ENCODE measurements at places on chromosomes 5 and 9. TPM values are rescaled to one million over a fixed set of nuclear protein-coding genes. Genes with fewer than 3 reads are reported as not detected.

SAPCD2 gene
- 0.38 TPM for polyA plus RNA-seq

LTC4S gene
- 0.80 TPM for polyA plus RNA-seq

ELP1 gene
- 14.4 TPM for polyA plus RNA-seq

TMEM174 gene
- polyA plus RNA-seq = not detected

FCN1 gene
- 9.5 TPM for polyA plus RNA-seq

SPTAN1 gene
- 88.0 TPM for polyA plus RNA-seq

STPG3 gene
- not detected for polyA plus RNA-seq

IL5 gene
- polyA plus RNA-seq = not detected

PCDHGA6 gene
- polyA plus RNA-seq = 0.08 TPM

MYMK gene
- not detected for polyA plus RNA-seq

AMBP gene
- polyA plus RNA-seq = not detected

PCDHB6 gene
- polyA plus RNA-seq = not detected

SMIM33 gene
- polyA plus RNA-seq = not detected

CDH18 gene
- not detected for polyA plus RNA-seq

SHOC1 gene
- polyA plus RNA-seq = not detected

ANKRD31 gene
- 0.10 TPM for polyA plus RNA-seq

ROR2 gene
- not detected for polyA plus RNA-seq

AQP3 gene
- polyA plus RNA-seq = 18.7 TPM

Measured in IgD-negative memory B cell (primary cell).